ENCODE measurements at places on chromosomes 6 and 20. TPM values are rescaled to one million over a fixed set of nuclear protein-coding genes. Genes with fewer than 3 reads are reported as not detected.
A peak's percentile ranks its signal among the peaks of the same experiment; 100 is the strongest.

GRCh38 chr6:9523462-9523861, 891.4 kb downstream of the TFAP2A start:
- no peak overlapping the region for H3K27ac ChIP-seq
- H3K36me3 ChIP-seq = no peaks in the 10 kb centered on the region
- H3K4me1 ChIP-seq = peaks cover 15% of the 10 kb centered on the region
- H3K27me3 ChIP-seq = no peaks in the 10 kb centered on the region

DNA sequence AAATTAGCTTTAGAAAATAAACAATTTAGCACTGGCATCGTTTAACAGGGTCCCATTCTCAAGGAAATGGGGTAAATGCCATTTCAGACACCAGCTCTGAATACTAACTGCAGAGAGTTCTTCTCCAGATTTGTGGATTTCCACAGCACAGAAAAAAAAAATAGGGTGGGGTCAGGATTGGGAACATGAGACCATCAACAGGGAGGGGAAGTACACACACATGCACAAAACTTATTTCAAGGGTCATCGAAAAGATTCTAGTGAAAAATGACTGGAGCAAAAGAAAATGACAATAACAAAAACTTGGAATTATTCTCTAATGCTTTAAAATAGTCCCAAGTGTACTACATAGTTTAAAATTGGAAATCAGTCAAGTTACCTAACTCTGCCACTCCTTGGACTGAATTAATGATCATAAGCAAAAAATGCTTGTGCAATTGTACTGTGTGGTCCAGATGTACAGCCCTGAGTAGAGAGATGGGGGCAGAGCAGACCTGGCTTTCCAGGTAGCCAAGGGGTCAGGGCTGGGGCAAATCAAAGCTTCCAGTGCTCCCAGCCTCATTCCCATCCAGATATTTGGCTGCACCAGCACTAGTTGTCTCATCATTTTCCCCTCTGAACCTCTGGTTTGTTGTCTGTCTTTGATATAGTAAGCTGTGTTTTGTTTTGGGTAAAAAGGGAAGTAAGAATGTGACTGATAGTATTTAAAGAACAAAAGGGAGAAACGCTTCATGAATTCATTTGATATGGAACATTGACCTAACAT, 152.4 kb downstream of the SOBP start:
- H3K27ac ChIP-seq = no peak overlapping the region
- no peaks in the 10 kb centered on the region for H3K36me3 ChIP-seq
- H3K27me3 ChIP-seq = peaks cover 2% of the 10 kb centered on the region
- no peak for DNase-seq
- peaks cover 4% of the 10 kb centered on the region for H3K4me1 ChIP-seq
- no peak overlapping the region for H3K4me3 ChIP-seq

CST4 gene
- total RNA-seq = not detected

DNA sequence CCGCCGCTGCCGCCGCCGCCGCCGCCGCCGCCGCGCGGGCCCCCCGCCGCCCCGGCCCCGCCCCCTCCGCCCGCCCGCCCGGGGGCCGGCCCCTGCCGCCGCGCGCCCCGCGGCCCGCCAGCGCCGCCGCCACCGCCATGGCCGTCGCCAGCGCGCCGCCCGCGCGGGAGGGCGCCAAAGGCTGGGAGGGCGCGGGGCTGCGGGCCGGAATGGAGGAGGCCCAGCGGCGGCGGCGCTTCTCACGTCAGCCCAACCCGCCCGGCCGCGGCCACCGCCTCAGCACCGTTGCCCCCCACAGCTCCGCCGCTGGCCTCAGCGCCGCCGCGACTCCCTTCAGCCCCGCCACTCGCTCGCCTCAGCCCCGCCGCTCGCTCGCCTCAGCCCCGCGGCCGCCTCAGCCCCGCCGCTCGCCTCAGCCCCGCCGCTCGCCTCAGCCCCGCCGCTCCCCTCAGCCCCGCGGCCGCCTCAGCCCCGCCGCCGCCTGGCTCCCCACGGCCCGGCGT, 258 bp downstream of the PHF10 start:
- H3K27me3 ChIP-seq = no peaks in the 10 kb centered on the region
- no peak overlapping the region for H3K27ac ChIP-seq
- DNase-seq = peak; percentile 95
- peaks cover 15% of the 10 kb centered on the region for H3K4me1 ChIP-seq
- peak overlapping the region; percentile 65 for H3K4me3 ChIP-seq
- peaks cover 3% of the 10 kb centered on the region for H3K36me3 ChIP-seq

SALL4 gene
- total RNA-seq = 3.5 TPM

DNA sequence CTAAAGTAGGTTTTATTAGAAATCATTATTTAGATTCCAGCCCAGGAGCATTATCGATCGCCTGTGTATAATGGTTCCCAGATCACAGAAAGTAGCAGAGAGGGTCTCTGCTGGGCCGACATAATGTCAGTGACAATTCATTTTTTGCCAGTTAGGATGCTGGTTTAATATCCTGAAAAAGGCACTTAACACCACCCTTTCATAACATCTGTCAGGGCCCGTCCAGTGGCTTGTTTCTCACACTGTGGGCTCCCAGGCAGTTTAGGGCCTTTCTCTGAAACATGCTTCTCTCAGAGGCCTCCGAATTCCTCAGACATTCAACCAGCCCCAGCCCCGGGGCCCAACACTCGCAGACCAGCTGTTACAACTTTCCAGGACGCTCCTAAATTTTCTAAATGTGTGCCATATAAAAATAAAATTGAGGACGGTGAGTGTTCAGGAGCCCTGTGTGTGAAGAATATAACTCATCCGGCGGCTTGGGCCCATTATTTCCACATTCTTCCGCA, 108.6 kb upstream of the EYA4 start:
- H3K4me3 ChIP-seq = no peak overlapping the region
- H3K27me3 ChIP-seq = no peaks in the 10 kb centered on the region
- no peaks in the 10 kb centered on the region for H3K4me1 ChIP-seq
- H3K27ac ChIP-seq = no peak overlapping the region

DNA sequence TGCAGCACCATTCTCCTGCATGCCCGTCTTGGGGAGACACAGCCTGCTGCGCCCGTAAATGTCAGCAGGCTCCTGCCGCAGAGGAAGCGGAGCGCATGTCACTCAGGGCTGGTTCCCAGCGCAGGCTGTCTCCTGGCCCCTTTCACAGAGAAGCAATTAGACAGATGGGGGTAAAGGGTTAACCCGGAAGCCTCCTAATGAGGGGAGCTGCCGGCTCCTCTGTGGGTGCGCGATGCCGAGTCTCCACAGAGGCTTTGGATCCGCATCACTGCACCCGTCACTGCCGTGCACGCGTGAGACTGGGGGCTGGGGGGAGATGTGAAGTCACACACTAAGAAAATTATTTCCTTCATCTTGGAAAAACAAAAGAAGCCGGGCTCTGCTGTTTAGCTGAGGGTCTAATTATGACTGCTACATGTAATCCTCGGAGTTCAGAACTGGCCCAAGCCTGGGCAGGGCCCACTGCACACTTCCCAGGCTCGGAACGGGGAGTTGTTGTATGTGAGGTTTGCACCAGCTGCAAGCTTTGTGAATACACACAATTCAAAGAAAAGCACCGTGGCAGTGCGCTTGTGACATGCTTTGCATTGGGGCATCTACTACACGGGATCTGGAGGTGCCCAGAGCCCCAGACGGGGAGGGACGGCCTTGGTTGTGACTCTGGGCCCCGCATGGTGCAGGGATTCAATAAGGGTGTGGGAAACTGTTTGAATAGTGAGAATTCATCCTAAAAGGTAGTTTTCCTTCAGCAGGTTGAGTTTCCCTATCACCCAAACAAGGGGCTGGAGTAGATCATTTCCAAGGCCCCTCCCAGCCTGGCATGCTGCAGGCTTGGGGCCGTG, 331.6 kb downstream of the TAF4 start:
- H3K4me1 ChIP-seq = no peaks in the 10 kb centered on the region
- DNase-seq = peak; percentile 69
- H3K27me3 ChIP-seq = no peaks in the 10 kb centered on the region
- H3K4me3 ChIP-seq = no peak overlapping the region
- no peaks in the 10 kb centered on the region for H3K36me3 ChIP-seq

DNA sequence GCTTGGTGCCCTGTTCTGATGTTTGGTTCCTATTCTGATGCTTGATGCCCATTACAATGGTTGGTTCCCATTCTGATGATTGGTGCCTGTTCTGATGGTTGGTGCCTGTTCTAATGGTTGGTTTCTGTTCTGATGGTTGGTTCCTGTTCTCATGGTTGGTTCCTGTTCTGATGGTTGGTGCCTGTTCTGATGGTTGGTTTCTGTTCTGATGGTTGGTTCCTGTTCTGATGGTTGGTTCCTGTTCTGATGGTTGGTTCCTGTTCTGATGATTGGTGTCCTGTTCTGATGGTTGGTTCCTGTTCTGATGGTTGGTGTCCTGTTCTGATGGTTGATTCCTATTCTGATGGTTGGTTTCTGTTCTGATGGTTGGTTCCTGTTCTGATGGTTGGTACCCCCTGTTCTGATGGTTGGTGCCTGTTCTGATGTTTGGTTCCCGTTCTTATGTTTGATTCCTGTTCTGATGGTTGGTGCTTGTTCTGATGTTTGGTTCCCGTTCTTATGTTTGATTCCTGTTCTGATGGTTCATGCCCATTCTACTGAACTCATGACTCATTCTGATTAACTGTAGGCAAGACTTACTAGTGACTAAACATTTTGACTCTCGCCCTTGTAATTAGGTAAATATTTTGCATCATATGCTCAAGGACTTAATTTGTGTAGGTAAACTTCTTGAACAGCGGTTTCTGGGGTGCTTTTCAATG, 146.2 kb downstream of the DLL1 start:
- H3K27me3 ChIP-seq = no peaks in the 10 kb centered on the region
- H3K4me1 ChIP-seq = no peaks in the 10 kb centered on the region
- no peaks in the 10 kb centered on the region for H3K36me3 ChIP-seq
- H3K27ac ChIP-seq = no peak overlapping the region
- DNase-seq = no peak

DNA sequence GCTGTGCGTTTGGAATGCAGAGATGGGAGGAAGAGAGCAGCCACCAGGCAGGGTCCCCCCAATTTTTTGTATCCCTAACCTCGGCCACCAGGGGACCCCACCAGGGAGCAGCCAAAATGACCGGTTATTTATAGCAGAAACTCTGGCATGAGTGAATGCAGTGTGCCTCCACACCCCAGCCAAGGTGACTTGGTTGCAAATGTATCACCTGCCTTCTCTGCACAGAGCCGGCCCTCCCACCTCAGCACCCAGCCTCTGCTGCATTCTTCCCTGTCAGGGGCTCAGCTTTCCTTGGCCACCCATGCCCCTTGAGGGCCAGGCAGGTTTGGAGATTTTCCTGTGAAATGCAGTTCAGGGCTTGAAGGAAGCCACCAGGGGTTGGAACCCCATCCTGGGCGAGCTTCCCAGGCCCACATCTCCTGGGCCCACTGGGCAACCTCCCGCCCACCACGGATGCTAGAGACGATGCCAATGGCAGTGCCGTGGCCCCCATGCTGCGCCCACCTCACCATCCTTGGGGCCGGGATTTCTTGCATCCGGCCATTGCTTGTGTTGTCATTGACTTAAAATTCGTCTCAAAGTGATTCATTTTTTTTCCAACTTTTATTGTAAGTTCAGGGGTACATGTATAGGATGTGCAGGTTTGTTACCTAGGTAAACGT, 291.6 kb downstream of the TAF4 start:
- H3K27ac ChIP-seq = no peak overlapping the region
- no peaks in the 10 kb centered on the region for H3K4me1 ChIP-seq
- H3K36me3 ChIP-seq = no peaks in the 10 kb centered on the region
- DNase-seq = peak; percentile 44

PTK6 gene
- not detected for total RNA-seq

DNA sequence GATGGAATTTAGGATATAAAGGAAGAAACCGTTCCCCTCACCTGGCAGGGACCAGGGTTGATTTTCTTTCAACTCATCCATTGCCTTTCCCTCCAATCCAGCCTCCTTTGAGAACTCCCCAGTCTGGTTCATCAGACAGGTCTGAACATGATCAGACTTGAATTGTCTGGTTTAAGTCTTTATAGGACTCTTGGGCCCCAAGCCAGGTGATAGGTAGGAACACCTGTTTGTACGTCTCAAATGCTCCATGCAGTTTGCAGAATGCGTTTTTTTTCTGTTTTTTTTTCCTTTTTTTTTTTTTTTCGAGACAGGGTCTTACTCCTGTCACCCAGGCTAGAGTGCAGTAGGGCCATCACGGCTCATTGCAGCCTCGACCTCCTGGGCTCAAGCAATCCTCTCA, 4.1 kb upstream of the CEP250 start:
- H3K27me3 ChIP-seq = no peaks in the 10 kb centered on the region
- H3K36me3 ChIP-seq = no peaks in the 10 kb centered on the region
- peaks cover 6% of the 10 kb centered on the region for H3K4me1 ChIP-seq
- no peak for DNase-seq
- H3K27ac ChIP-seq = no peak overlapping the region

DNA sequence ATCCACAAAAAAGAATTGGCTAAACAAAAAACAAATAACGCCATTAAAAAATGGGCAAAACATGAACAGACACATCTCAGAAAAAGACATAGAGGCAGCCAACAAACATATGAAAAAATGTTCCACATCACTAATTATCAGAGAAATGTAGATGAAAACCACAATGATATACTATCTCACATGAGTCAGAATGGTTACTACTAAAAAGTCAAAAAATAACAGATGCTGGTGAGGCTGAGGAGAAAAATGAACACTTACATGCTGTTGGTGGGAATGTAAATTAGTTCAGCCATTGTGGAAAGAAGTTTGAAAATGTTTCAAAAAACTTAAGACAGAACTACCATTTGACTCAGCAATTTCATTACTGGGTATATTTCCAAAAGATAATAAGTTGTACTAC, 430.1 kb upstream of the JAG1 start:
- H3K36me3 ChIP-seq = no peaks in the 10 kb centered on the region
- no peak for DNase-seq
- no peak overlapping the region for H3K4me3 ChIP-seq
- H3K27ac ChIP-seq = no peak overlapping the region
- H3K27me3 ChIP-seq = no peaks in the 10 kb centered on the region

EYA4 gene
- total RNA-seq = 35.5 TPM

DNA sequence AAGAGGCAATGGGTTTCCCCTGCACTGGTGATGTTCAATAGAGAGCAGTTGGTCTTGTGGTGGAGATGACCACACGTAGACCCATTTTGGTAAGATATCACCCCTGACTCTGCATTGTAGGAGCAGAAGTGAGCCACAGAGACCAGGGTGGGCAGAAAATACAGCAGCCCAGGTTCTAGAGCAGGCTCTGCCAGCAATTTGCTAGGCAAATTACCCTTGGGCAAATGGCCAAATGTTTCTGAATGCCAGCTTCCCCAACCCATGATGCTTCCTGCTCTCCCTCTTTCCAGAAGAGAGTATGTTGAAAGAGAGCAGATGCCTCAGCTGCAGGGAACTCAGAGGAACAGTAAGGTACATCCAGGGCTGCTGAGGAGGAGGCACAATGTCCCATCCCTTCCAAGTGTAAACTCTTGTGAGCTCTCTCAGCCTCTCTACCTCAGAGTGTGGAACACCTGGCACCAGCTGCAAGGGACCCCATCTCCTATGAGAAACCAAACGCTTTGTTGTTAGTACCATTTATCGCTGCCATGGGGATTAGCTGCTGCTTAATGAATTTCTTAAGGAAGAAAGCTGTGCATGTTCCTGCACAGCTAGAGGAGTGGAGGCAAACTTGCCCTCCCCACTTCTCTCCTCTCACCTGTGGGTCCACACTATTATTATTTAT, 317.5 kb upstream of the MOCS1 start:
- no peak overlapping the region for H3K27ac ChIP-seq
- no peaks in the 10 kb centered on the region for H3K27me3 ChIP-seq
- H3K4me3 ChIP-seq = no peak overlapping the region
- H3K4me1 ChIP-seq = no peaks in the 10 kb centered on the region
- no peaks in the 10 kb centered on the region for H3K36me3 ChIP-seq

Data from osteoblast (primary cell).